ENCODE measurements at places on chromosomes 7 and 10.

DNA sequence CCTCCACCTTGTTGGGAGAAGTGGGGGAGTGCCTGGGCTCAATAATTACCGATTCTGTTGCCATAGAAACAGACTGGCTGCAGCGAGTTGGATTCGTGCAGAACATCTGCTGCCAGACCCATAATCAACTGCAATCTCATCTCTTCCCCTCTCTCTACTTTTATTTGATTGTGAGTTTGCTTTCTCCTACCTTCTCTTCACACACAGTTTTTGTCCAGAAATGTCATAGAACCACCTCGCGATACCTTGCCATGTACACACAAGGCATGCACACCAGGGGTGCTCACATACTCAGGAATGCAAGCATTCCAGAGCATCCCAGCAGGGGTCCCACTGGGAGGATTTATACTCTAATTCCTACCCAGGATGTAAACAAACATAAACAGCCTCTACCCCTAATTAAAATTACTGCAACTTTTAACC lies 262.2 kb upstream of the AOAH start:
- DNase-seq: peak; percentile 96

- no peak for DNase-seq
These were observed 376.8 kb downstream of the HGF start for GRCh38 chr7:81393018-81393417.

- no peak for DNase-seq
These were observed 9.3 kb downstream of the KCNIP2 start for GRCh38 chr10:101834341-101834740.

GRCh38 chr10:73161662-73162061 lies 6.1 kb downstream of the ECD start:
- DNase-seq: no peak

All from GM23338 (cell line).